ENCODE measurements at places on chromosomes 11 and 22.

DNA sequence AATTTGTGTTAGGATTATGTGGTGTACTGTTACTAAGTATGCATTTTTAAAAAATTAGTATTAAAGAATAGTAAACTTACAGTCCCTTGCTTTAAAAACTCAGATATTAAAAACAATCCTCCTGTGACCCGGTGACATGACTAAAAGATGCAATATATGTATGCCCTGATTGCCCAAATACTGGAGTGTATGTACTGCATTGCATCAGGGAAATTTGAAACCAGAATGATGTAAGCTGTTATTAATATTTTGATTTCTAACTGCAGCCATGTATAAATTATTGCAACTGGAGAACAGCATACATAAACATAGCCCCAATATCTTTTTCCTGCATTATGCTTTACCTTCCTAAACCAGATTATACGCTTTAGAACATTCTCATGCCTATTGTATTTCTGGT, 3.7 kb upstream of the HSPA8 start:
- DNase-seq = no peak

- no peak for DNase-seq
These were observed 261.4 kb downstream of the TBC1D22A start for GRCh38 chr22:47023871-47024270.

DNA sequence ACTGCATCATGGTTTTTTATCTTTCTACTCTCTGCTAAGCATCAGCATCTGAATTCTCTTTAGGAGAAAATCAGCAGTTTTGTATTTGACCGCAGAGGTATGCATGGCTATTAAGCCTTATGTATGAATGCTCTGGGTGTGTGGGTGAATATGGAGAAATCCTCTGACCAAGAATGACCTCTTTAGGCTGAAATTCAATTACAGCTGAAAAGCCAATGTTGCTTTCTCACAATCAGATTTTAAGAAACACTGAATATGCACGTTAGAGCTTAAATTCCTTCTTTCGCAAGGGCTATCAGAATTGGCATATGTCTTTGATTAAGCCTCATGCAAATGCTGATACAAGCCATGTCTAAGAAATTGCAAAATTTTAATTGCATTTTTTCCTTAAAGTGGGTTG, 43.2 kb downstream of the ARHGAP42 start:
- no peak for DNase-seq

GRCh38 chr11:69374946-69375310, 81.0 kb downstream of the MYEOV start:
- no peak for DNase-seq

DNA sequence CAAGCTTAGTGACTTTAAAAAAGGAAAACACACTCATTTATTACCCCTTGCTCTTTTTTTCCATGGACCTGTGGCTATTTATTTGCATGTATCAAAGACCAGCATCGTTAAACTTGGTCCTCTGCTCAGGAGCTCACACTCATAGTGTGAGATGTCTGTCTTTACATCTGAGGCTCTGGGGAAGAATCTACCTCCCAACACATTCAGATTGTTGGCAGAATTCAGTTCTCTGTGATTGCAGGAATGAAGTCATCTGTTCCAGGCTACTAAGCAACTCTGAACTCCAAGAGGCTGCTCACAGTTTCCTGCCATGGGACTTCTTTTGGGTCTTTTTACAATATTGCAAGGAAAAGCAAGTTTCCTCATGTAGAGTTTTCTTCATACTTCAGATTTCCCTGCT, 138.8 kb downstream of the LRRC4C start:
- DNase-seq = no peak

GRCh38 chr22:46826438-46827135, 64.1 kb downstream of the TBC1D22A start:
- DNase-seq = no peak

DNA sequence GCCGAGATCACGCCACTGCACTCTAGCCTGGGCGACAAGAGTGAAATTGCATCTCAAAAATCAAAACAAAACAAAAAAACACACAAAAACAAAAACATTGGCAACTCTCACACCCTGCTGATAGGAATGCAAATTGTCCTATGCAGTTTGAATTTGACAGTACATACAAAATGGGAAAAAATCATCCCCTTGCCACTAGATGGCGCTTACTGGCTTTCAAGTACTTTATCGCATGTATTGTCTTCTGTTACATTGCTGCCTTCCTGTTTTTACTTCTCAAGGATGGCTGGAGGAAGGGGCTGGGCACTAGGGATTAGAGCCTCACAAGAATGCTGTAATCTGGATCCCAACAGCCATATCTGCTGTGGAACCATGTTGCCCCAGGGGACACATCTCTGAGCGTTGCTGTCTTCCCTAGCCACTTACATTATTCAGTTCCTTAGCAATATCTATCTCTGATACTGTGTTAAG, 59.4 kb upstream of the A4GALT start:
- peak; percentile 74 for DNase-seq

DNA sequence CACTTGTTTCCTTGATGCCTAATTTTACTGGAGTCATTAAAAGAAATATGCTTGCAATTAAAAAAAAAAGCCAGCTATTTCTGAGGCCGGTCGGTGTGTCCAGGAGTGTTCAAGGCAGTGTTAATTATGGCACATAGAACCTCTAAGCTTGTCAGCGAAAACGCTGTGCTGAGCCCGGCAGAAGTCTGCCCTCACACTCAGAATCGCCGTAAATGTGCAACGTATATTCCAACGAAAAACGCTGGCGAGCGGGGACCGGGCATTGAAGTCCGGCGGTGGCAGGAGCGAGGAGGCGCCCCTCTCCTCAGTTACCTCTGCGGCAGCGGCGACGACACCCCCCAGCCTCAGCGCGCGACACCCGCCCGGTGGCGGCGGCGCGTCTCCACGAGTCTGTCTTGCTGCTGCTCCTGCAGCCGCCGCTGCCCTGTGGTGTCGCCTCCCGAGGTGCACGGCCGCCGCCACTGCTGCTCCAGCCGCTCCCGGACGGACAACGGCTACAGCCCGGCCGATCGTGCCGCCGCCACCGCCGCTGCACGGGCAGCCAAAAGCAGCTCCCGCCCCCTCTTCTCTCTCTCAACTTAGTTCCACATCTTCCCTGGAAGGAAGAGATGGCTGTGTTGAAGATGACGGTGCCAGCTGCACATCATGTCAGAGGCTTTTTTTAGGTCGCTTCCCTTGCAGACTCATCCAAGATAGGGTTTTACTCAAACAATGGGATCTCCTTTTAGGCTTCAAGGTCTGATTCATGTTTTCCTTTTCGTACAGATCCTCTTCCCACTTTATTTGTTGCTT, 56.0 kb downstream of the JAM3 start:
- DNase-seq = no peak

DNA sequence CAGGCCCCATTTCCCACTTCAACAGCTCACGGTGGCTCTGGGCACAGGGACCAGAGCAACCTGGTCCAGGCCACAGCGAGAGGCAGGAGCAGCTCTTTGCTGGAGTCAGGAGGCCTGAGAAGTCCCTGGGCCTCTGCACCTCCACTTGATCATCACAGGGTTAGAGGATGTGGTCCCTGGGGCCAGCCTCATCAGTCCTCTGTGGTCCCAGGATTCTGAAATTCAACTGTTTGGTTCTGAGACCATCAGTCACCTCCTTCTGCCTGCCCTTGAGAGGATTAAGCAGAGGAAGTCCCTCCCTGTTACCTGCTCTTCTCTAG, 24.9 kb upstream of the CBX7 start:
- DNase-seq = no peak

GRCh38 chr22:19604711-19605268, 80.6 kb upstream of the CLDN5 start:
- no peak for DNase-seq

DNA sequence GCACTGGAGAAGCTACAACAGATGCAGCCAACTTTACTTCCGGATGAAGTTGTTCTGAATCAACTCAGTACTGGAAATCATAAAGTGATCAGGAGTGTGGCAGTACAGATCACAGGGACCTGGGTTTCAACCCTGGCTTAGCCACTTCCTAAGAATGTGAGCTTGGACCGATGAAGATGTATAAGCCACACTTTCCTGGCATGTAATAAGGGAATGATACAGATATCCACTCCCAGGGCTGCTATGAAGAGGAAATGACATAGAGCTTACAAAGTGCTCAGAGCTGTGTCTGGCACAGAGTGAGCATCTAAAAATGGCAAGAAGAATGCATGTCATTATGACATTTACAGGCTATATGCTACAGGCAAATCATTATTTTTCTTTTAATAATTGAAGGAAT, 378.7 kb downstream of the NTM start:
- DNase-seq = no peak

- no peak for DNase-seq
These were observed 11.8 kb downstream of the PRAME start for GRCh38 chr22:22547226-22547625.

DNA sequence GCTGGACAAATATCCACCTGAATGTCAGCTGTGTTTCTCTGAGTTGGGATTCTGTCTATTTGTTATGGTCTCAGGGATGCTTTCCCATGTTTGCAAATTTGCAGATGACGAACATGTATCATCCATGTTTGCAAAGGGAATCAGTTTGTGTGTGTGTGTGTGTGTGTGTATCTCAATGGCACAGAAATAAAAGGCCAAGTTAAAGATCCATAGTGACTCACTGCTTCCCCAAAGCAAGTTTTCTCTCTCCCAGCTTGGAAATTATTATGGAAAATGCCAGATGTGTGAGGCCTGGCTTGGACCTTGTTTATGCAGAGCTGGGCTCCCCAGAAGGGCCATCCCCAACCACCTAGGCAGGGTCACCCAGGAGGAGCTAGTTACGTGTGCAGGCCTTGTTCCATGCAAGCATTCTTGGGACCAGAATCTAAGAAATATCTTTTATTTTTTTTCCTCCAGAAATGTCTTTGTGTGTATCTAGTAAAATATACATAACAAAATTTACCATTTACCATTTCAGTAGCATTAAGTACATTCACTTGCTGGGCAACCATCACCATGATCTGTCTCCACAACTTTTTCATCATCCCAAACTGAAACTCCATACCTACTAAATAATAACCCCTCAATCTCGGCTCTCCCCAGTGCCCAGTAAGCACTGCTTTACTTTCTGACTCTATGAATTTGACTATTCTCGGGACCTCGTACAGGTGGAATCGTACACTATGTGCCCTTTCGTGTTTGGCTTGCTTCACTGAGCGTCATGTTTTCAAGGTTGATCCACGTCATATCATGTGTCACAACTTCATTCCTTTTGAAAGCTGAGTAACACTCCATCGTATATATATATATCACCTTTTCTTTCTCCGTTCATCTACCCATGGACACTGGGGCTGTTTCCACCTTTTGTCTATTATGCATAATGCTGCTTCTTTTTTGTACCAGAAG, 56.6 kb upstream of the WNT7B start:
- DNase-seq = no peak

DNA sequence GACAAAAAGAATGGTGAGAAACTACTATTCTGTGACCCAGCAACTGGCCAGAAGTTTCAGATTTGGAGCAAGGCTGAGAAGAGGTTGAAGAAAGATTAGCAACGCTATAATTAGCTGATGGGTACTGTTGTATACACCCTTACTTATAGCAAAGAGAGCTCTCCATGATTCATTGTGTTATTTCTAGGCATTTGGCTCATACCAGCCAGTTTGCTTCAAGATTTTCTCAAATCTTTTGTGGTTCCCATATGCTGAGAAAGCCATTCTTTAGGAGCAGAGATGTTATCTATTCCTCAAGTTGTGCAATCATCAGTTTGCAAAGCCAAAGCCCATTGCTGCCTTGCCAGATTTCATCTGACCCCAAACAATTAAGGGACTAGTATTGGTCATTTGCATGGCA, 179.4 kb downstream of the ETS1 start:
- DNase-seq = no peak

GRCh38 chr11:14411818-14412217, 52.8 kb upstream of the RRAS2 start:
- no peak for DNase-seq

DNA sequence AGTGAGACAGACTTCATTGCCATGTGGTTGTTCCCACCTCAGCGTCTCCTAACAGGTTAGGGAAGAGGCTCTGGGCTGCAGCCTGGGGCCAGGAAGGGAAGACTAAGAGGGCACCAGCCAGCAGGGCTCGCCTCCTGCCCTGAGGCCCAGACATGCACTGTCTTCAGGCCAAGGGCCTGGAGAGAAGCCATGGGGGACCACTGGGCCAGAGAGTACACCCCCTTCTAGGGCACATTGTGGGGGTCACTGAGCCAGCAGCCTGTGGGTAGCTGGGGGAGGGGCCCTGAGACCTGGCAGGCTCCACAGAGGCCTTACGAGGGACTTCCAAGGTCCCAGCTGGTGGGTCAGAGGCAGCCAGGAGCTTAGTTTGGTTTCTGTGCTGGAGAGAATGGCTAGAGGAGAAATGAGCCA, 25.0 kb upstream of the MYRF start:
- DNase-seq = no peak

DNA sequence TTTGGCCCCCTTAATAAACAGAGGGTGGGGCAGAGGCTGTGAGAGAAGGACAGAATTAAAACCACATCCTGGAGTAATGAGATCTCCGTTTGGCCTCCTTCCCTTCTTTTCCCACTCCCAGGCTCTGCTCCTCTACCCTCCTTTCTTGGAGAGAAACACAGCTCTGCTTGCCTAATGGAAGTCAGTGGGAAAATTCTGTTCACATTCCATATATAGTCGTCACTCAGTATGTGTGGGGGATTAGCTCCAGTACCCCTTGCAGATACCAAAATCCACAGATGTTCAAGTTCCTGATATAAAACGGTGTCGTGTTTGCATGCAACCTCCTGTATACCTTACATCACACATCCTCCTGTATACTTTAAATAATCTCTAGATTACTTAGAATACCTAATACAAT, 37.6 kb upstream of the THY1 start:
- no peak for DNase-seq

DNA sequence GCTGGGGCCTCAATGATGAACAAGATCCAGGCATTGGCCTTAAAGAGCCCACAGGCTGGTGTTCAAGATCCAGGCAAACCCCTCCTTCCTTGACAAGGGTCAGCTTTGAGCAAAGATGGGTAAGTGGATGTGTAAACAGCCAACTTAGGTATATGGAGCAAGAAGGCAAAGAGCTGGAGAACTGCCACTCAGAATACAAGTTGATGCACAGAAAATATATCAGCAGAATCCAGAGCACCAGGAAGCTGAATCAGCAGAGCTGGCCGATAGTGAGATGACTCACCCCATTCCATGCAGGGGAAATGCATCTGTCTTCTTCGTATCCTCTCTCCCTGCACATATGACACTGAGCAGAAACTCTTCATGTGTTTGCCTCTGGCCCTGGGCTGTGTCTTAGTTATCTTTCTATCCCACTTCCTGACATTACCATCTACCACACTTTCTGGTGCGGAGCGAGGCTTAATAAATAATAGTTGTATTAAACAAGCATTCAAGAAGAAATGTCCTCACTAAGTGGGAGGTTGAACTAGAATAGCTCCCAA, 57.8 kb downstream of the ENDOD1 start:
- no peak for DNase-seq

GRCh38 chr22:38316364-38317121, 690 bp downstream of the CSNK1E start:
- peak; percentile 65 for DNase-seq

GRCh38 chr22:19805821-19806212, 45.2 kb downstream of the TBX1 start:
- DNase-seq = no peak
